ENCODE measurements at places on chromosomes 2 and 18.

DNA sequence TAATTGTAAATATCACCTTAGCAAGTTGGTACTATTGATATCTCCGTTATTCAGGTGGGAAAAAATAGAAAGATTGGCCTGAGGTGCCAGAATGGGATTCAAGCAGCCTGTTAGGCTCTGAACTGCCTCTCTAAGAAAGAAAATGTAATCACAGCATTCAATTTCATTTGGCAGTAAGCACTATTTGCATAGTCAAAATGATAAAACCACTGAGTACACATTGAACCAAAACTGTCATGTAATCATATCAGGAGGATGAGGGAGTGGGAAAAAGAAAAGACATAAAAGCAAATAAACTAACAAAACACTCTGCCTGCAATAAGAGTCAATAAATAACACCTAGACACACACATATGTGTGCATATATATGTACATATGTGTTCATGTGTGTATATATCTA, 103.9 kb upstream of the TACR1 start:
- DNase-seq = no peak

DNA sequence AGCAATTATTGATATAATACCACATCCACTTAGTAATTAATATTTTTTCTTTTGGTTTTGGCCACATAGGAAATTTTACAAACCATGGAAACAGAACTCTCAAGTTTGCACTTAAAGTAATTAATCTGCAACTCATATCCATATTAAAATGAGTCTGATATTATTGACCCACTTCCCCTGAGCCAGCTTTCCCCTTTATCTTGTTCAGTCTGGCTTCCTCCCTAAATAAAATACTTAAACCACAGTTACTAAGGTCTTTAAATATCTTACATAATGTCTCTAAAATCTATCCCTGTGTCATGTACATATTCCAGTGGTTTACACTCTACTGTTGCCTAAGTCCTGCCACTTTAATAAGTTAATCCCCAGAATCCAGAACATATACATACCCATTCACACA, 564.9 kb upstream of the FSHR start:
- no peak for DNase-seq

DNA sequence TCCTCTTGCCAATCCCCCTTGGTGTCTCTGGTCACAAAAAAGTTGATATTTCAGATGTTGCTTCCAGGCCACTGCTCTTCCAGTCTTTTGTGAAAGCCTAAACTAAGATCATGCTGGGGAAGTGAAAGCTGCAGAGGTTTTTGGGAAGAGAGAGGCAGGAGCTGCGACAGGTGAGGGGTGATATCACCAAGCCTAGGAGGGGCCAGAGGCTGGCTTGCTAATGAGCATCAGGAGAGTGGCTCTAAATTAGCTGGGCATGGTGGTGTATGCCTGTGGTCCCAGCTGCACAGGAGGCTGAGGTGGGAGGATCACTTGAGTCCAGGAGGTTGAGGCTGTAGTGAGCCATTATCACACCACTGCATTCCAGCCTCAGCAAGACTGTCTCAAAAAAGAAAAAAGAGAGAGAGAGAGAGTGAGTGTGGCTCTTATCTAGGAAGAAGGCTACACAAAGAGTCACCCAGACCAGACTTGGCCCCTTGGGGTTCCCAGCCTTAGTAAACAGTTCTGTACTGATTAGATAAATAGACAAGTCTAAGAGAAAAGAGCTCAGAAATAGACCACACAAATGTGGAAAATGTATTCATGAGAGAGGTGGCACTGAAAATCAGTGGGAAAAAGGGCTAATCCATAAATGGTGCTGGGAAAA, 14.6 kb upstream of the CDK5R2 start:
- DNase-seq = no peak

- no peak for DNase-seq
Observed at GRCh38 chr2:36717603-36718266, 21.2 kb downstream of the VIT start.

DNA sequence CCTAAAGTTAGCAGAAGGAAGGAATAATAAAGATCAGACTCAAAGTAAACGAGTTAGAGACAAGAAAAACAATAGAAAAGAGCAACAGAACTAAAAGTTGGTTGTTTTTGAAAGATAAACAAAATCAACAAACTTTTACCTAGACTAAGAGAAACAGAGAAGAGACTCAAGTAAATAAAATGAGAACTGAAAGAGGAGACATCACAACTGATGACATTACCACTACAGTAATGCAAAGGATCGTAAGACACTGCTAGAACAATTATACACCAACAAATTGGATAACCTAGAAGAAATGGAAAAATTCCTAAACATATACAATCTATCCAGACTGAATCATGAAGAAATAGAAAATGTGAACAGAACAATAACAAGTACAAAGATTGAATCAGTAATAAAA, 139.3 kb downstream of the CD226 start:
- DNase-seq = no peak

- no peak for DNase-seq
Observed at GRCh38 chr2:127058246-127058953, 48.6 kb downstream of the BIN1 start.

GRCh38 chr18:74694436-74694835, 96.8 kb downstream of the ZNF407 start:
- DNase-seq = no peak

GRCh38 chr18:31577195-31577594, 14.5 kb upstream of the TTR start:
- no peak for DNase-seq

GRCh38 chr2:12688091-12688490, 28.6 kb upstream of the TRIB2 start:
- DNase-seq = no peak

DNA sequence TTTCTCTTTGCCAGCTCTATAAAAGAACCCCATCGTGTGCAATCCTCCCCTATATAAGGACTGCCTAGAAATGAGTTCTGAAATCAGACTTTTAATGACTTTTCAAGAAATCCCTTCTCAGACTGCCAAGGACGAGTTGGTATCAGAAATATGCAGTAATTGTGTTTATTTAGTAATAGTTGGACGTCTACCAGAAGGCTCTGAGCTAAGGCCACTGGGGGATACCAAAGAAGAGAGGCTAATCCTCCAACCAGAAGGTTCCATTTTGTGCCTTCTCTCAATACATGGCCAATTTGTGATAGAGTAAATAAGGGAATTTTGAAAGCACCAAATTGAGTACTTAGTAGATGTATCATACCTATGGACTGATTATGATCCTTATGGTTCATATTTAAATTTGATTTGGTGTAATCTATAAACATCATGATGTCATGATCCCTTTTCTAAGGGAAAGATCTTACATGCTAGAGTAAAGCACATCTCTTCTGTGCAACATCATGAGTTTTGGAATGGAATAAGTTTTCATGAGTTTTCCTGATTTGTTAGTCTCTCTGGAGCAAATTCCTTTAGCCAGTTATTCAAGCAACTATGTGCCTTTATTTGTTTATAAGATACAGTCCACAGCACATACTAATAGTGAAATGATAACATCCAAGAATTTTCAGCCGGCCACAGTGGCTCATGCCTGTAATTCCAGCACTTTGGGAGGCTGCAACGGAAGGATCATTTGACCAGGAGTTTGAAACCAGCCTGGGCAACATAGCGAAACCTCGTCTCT, 82.2 kb upstream of the LTBP1 start:
- no peak for DNase-seq

GRCh38 chr2:131584380-131584779, 56.7 kb downstream of the CCDC74A start:
- no peak for DNase-seq

- peak; percentile 46 for DNase-seq
Observed at GRCh38 chr2:46296840-46297545, at the start of gene EPAS1. TSS of gene EPAS1 (plus strand) at chr2:46297407. CDS start at chr2:46297912, 505 bp downstream.

DNA sequence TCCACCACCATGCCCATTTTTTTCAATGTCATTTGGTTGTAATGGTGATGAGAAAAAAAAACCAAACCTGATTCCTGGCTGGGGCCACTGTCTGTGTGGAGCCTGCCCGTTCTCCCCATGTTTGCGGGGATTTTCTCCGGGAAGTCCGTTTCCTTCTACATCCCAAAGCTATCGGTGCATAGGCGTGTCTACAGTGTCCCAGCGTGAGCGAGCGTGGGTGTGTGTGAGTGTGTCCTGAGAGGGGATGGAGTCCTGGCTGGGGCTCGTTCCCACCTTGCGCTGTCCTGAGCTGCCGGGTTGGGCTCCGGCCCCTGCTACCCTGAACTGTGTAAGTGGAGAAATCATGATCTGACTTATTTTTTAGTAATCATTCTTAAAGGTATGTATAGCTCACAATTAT, 7.3 kb upstream of the ZAP70 start:
- no peak for DNase-seq

GRCh38 chr2:112643488-112643887, 2.3 kb upstream of the SLC20A1 start:
- DNase-seq = no peak

DNA sequence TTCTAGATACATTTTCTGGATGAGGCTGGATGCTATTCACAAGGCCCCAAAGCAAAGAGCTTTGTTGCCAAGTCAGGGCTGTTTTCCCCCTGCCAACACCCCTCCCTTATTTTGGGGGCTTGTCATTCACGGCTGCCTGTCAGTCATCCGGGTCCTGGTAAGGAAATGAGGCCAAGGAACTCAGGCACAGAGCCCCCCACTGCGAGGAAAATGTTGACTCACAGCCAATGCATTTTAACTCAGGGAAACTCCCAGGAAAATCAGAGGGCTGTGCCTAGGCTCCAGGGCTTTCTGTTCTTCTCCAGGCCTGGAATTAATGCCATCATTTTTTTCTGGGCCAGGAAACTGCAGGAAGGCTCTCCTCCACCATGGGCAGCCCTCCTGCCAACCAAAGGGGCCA, 241.1 kb downstream of the SMAD2 start:
- DNase-seq = no peak

- no peak for DNase-seq
Observed at GRCh38 chr2:36333350-36334012, 22.1 kb upstream of the CRIM1 start.

GRCh38 chr18:38047820-38048219, 482.2 kb upstream of the CELF4 start:
- no peak for DNase-seq

- no peak for DNase-seq
Observed at GRCh38 chr18:11021477-11021876, 127.9 kb downstream of the PIEZO2 start.

DNA sequence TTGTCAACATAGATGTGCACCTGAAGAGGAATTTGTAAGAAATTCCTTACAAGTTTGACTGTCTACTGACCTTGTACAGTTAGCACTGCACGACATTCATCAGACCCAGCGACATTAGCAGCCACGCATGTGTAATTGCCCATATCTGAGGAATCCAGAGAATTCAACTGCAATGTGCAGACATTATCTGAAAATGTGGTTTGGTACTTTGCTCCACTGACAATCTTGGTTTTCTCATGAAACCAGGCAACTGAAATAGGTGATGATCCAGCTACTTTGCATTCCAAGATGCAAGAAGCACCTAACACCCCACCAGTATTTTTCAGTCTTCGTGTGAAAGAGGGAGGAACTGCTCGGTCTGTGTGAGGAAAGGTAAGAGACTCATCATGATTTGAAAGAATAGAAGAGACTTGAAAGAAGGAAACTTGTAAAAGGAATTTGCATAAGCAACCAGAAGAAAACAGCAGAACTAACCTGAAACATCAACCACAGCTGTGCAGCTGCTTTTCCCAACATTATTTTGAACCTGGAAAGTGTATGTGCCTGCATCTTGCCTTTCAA, 83.4 kb downstream of the TTN start:
- DNase-seq = no peak

GRCh38 chr2:201261471-201261870, 1.1 kb downstream of the CASP8 start:
- no peak for DNase-seq

GRCh38 chr2:217834744-217835513, 167.9 kb downstream of the TNS1 start:
- DNase-seq = no peak

- DNase-seq = no peak
Observed at GRCh38 chr2:1045109-1045508, 94.5 kb downstream of the SNTG2 start.

GRCh38 chr2:200453853-200454534, 55.9 kb downstream of the KCTD18 start:
- no peak for DNase-seq

- no peak for DNase-seq
Observed at GRCh38 chr2:177397481-177398289, 5.1 kb downstream of the AGPS start.

- no peak for DNase-seq
Observed at GRCh38 chr2:54428108-54428831, 27.9 kb upstream of the SPTBN1 start.

DNA sequence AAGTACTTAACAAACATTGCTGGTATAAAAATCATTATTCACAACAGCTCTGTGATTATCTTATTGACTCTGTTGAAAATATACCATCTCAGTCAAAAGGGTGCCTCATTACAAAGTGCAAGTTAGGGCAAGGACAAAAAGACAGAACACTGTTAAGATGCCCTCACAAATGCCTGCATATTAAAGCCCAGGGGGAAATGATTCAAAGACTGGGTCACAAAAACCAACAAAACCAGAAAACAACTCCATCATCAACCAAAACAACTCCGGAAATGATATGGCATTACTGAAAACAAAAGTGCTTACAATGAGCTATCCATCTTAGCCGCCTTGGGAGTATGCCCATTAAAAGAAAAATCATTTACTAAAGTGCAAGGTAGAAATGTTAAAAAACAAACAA, 9.9 kb downstream of the PLA2R1 start:
- no peak for DNase-seq

GRCh38 chr2:110167326-110168000, 37.4 kb downstream of the NPHP1 start:
- no peak for DNase-seq

DNA sequence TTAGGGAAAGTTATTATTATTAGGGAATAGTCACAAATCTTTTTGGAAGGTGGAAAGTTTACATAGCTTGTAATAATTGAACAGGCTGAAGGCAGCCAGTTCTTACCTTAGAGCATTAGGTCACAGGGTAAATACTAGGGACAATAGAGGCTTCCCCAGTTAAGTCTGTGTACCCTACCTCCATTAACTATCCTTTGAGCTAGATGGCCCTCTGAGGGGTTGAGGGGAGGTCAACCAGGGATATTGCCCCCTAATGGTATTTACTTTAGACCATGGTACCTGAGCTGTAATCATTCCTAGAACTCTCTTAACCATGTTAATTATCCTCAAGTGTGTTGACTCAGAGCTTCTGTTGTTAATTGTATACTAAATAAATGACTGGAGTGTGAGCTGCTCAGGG, 120.5 kb upstream of the SCN7A start:
- DNase-seq = no peak

DNA sequence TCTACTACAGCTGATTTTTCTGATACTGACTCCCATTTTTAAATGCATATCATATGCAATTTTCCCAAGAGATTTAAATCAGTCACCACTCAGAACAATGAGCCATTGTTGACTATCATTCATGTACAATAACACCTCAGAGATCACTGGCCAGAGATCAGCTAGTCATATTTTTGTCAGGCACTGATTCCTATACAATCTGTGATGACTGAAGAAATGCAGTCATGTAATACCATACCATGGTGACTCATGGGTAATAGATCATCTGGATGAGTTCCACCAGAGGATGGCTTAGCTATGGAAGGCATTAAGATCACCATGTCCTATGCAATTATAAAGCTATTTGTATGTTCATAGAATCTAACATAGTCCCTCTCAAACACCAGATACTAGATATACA, 285.7 kb upstream of the DCC start:
- no peak for DNase-seq

- no peak for DNase-seq
Observed at GRCh38 chr2:61492476-61492875, 21.6 kb upstream of the USP34 start.

GRCh38 chr18:12911025-12911928, 27.2 kb upstream of the PTPN2 start:
- peak; percentile 37 for DNase-seq

- no peak for DNase-seq
Observed at GRCh38 chr2:9187620-9188214, 18.9 kb upstream of the ASAP2 start.
